DMS79 treated with DMSO at 0.1 percent for 48 hours (cell line): ENCODE measurements at places on chromosomes 5 and 9.

DNA sequence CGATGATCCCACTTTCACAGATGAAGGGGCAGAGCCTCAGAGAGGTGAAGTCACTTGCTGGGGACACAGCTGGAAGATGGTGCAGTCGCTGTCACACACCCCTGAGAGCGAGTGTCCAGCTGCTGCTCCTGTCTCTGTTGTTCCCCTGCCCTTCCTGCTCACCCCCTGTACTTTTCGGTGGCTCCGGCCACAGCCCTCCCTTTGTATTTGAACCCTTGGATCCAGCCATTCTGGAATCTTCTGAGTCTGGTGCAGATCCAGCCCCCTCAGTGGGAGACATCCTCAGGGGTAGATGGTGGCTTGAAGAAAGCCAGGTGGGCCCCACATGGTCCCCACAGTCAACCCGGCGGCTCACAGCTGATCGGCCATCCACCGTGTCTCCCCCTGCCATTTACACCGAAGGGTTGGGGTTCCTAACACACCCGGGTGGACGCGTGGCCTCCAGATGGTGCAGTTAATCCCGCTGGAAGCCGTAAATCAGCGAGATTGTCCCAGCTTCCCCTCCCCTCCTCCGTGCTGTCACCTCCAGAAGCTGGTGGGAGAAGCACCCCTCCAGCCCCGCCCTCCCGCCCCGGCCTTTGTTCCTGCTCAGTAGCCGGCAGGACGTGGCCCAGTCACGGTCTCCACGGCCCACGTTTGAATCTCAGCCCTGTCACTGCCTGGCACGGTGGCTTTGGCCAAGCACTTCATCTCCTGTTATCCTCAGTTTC is 204.8 kb downstream of the C9orf50 start:
- DNase-seq: no peak

DNA sequence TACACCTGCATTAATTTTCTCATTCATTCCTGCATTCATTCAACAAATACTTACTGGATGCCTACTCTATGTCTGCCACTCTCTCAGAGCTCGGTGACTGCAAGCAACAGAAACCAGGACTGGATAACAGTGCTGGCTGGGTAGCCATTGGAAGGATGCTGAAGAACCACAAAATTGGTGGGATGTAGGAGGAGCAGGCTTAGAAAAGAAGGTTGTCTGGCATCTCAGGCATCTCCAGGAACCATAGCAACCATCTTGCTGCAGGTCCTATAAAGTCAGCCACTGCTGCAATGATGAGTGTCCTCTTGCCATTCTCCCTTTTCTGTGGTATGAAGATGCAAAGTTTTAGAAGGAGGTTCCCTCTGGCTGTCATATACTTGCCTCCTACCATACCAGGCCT is 168.6 kb downstream of the FGF18 start:
- DNase-seq: no peak

DNA sequence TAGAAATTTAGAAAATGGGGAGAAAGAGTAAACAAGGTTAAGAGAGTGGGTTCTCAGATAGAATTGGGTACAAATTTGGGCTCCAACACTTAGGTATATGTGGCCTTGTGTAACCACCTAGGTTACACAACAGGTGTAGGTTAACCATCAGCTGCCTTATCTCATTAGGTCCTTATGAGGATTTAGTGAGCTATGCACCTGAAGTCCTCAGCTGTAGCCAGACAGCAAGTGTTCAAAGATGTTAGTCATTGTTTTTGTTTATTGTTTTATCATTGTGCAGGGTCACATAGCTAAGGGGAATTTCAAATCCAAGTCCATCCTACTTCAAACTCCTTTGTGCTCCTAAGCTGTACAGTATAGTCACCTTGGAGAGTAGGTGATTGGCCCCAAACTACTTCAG is 970 bp upstream of the TRIM32 start:
- DNase-seq: no peak

DNA sequence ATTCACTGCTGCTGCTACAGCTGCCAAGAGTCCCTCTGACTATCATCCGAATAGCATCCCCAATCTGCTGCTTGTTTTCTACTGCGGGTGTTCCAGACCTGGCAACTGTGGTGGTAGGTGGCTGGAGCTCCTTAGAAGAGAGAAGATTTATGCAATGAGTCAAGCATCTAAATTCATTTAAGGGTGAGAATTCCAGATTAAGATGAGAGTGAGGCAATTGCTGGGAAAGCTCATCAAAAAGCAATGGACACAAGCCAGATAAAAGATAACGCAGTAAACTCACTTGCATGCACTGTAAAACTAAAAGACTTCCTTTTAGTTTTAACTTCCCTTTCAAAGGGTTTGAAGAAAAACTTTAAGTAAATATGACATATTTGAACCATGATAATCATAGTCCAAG is 3.9 kb downstream of the PLK2 start:
- DNase-seq: no peak

DNA sequence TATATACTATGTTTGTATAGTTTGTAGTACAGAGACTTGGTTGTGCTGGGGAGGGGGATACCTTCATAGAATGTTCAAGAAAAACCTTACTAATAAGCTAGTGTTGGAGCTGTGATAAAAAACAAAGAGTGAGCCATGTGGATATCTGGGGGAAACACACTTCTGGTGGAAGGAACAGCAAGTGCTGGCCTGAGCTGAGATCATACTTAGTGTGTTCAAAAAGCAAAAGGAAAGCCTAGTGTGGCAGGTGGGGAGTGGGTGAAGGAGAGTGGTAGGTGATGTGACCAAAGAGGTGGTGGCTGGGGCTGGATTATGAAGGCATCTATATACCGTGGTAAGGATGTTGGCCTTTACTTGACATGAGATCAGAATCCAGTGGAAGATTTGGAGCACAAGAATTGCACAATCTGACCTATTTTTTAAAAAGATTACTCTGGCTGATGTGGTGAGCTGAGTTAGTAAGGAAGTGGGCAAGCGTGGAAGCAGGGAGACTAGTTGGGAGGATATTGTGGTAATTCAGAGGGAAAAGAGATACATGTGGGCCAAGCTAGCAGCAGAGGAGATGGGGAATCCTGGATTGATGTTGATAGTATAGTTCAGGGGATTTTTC is 26.6 kb downstream of the PALM2AKAP2 start:
- no peak for DNase-seq

DNA sequence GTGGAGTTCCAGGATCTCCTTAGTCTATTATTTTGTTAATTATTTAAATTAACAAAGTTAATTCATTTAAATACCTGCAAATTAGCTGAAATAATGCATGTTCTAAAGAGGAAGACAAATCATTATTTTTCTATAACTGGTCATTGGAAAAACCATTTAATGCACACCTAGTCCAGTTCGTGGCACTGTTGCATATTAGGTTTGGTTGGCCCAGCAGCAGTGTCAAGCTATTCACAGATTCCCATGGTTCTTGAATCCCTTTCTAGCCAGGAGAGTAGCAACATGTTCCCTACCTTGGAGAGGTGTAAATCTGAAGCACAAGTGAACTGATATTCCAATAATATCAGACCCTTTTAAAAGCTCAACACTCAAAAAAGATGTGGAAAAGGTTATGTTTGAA is 155.2 kb downstream of the TMEM161B start:
- no peak for DNase-seq

- no peak for DNase-seq
Observed at GRCh38 chr9:112349008-112349333, 15.6 kb upstream of the PTBP3 start.

DNA sequence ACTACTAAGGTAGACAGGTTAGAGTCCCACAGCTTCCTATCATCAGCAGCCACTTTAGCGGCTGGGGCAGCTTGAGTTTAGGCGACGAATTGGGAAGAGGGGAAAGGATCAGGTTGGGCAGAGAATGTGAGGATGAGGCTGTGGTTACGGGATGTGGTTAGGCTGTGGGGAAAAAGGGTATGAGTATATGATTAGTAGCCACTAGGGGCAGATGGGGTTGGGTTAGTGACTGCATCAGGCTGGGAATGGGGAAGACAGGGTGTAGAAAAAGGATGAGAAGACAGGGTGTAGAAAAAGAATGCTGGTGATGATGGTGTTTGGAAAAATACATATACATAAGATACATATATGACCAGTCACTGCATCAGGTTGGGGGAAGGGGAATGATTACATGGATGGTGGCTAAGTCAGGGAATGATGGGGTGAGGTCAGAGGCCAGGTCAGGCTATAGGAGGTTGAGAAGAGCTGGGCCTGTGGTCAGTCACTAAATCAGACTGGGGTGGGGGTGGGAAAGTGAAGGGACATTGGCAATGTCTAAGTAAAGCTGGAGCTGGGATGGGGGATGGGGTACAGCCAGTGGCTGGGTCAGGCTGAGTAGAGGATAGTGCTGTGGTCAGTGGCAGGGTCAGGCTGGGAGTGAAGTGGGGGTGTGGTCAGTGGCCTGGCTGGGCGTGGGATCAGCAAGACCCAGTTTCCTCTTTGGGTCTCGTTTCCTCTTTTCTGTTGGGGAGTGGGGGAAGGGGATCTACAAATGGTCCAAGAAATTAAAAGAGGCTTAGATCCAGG is 2.1 kb downstream of the TLN1 start:
- DNase-seq: no peak

- no peak for DNase-seq
Observed at GRCh38 chr5:112192866-112193265, 226.2 kb downstream of the EPB41L4A start.
